AG09309 (cell line): ENCODE measurements at places on chromosomes 2 and 18.

GRCh38 chr2:45009303-45009927, at the start of gene SIX2:
Gene SIX2 (minus strand): TSS chr2:45009452. CDS start chr2:45009110, 342 bp downstream.
- peak; percentile 88 for DNase-seq

- DNase-seq, result no peak
These were observed 569.2 kb downstream of the ZEB2 start for GRCh38 chr2:143950704-143951103.

- DNase-seq, result no peak
These were observed 270.8 kb upstream of the NT5C1B start for GRCh38 chr2:18860179-18860578.

- DNase-seq, result no peak
These were observed 30.5 kb upstream of the PEX13 start for GRCh38 chr2:60987041-60987440.

- DNase-seq, result no peak
These were observed 407.9 kb downstream of the DCC start for GRCh38 chr18:52747869-52748268.

- DNase-seq, result peak; percentile 38
These were observed 114.0 kb downstream of the DSEL start for GRCh38 chr18:67402543-67402942.

- peak; percentile 63 for DNase-seq
These were observed 318.8 kb upstream of the THUMPD2 start for GRCh38 chr2:40097691-40098385.

- DNase-seq, result peak; percentile 91
These were observed 219.4 kb downstream of the MREG start for GRCh38 chr2:215793747-215794595.

GRCh38 chr2:197360744-197361156, 50.2 kb upstream of the ANKRD44 start:
- DNase-seq, result peak; percentile 74

- peak; percentile 73 for DNase-seq
These were observed 91.9 kb upstream of the FOSL2 start for GRCh38 chr2:28300485-28301341.

GRCh38 chr2:64426183-64426952, 27.6 kb upstream of the LGALSL start:
- DNase-seq, result no peak

GRCh38 chr2:24903161-24904103, 16.6 kb downstream of the ADCY3 start:
- DNase-seq, result no peak

- DNase-seq, result no peak
These were observed 100.2 kb downstream of the ATAD2B start for GRCh38 chr2:23826771-23827170.

- DNase-seq, result peak; percentile 46
These were observed 54.7 kb downstream of the SPRED2 start for GRCh38 chr2:65377556-65378192.

- DNase-seq, result no peak
These were observed 759.4 kb downstream of the ADCYAP1 start for GRCh38 chr18:1663879-1664705.

- no peak for DNase-seq
These were observed 204.4 kb upstream of the RASGRP3 start for GRCh38 chr2:33272001-33272400.

GRCh38 chr2:149042881-149043280, 4.4 kb downstream of the LYPD6B start:
- no peak for DNase-seq

DNA sequence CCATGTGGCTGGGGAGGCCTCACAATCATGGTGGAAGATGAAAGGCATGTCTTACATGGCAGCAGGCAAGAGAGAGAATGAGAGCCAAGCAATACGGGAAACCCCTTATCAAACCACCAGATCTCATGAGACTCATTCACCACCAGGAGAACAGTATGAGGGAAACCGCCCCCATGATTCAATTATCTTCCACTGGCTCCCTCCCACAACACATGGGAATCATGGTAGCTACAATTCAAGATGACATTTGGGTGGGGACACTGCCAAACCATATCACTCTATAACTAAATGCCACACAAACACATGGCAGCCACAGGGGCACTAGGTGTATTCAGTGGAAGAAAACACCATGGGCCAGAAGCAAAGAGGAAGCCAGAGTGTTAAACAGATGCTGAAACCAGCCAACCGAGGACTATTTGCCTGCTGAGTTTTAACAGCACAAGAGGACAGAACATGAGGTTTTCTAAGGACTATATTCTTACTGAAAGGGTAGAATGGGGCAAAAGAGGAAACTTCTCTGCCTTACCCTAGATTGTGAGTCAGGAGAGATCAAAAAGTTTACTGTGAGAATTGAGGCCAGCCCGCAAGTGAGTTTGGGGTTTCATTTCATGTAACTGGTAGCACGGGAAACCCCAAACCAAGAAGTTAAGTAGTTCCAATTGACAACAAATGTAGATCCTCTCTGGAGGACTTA, 49.2 kb downstream of the SIGLEC15 start:
- DNase-seq, result no peak

DNA sequence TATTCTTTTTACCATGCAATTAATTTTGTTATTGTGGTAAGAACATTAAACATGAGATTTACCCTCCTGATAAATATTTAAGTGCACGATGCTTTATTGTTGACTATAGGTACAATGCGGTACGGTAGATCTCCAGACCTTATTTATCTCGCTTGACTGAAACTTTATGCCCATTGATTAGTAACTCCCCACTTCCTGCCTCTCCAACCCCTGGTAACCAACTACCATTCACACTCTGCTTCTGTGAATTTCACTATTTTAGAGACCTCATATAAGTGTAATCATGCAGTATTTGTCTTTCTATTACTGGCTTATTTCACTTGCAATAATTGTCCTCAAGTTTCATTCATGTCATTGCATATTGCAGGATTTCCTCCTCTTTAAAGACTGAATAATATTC, 195.7 kb upstream of the ID2 start:
- no peak for DNase-seq

DNA sequence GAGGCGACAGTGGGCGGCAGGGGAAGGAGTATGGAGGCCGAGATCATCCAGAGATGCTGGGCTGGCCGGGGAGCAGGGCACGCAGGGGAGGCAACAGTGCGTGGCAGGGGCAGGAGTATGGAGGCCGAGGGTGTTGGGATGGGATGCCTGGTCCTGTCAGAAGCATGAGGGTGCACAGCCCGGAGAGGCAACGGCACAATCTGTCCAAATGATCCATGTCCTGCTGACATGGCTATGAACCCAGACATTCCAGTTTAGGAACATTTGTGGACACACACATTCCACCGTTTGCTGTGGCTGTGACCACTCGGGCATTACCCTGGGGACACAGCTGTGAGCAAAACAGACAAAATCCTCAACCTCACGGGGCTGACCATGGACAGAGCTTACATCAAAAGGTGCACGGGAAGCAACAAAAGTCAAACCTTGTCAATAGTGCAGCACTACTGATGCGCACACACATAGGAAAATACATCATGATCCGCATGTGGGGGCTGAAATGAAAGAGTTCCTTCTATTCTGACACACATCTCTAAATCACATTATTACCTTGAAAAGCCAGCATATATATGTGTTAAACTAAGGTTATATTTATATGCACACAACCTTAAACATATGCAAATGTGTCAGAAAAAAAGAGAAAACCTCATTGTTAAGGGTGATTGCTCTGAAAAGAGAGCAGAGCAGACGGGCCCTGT, 144.0 kb upstream of the GPC1 start:
- DNase-seq, result no peak

GRCh38 chr2:223532161-223532560, 70.0 kb downstream of the SCG2 start:
- no peak for DNase-seq

- peak; percentile 96 for DNase-seq
These were observed 290.7 kb upstream of the SLC14A2 start for GRCh38 chr18:45324495-45325113.

DNA sequence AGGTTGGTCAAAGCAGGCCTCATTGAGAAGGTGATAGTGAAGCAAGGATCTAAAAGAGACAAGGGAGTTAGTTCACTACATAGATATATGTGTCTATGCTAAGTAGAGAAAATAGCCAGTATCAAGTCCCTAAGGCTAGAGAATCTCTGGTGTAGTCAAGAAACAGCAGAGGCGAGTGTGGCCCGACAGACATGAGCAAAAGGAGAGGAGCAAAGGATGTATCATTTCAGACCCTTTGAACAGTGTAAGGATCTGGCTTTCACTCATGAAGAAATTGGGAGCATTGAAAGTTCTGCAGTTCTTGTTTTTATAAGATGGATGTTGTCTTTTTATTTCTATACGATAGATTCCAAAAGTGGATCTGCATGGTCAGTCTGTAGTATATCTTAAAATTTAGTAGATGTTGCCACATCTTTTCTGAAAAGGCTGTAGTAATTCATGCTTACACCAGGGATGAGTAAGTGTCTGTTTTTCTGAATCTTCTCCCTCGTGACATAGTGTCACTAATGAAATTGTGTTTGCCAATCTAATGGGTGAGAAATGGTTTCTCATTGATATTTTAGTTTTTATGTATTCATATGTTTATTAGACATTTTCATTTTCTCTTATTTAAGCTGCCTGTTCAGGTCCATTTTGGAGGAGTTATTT, 18.8 kb downstream of the SP100 start:
- no peak for DNase-seq

- DNase-seq, result no peak
These were observed 56.4 kb upstream of the OTOF start for GRCh38 chr2:26534098-26534864.

- DNase-seq, result no peak
These were observed 51.3 kb downstream of the TMEM247 start for GRCh38 chr2:46530639-46531038.

DNA sequence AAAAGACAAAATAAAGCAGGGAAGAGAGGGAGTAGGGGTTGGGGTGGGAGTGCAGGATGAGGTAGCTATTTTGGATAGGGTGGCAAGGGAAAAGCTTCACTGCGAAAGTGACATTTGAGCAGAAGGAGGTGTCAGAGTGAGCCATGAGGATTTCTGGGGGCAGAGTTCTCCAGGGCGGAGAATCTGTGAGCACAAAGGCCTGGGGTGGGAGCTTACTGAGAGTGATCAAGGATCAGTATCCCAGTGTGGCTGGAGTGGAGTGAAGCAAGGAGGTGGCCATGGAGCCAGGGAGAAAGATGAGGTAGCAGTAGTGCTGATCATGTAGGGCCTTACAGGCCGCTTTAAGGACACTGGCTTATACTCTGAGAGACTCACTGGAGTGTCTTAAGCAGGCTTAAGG, 210.9 kb upstream of the FOSL2 start:
- no peak for DNase-seq

GRCh38 chr2:33094303-33094702, 147.6 kb downstream of the LTBP1 start:
- no peak for DNase-seq

- DNase-seq, result peak; percentile 47
These were observed 54.3 kb downstream of the PKDCC start for GRCh38 chr2:42102024-42102590.

DNA sequence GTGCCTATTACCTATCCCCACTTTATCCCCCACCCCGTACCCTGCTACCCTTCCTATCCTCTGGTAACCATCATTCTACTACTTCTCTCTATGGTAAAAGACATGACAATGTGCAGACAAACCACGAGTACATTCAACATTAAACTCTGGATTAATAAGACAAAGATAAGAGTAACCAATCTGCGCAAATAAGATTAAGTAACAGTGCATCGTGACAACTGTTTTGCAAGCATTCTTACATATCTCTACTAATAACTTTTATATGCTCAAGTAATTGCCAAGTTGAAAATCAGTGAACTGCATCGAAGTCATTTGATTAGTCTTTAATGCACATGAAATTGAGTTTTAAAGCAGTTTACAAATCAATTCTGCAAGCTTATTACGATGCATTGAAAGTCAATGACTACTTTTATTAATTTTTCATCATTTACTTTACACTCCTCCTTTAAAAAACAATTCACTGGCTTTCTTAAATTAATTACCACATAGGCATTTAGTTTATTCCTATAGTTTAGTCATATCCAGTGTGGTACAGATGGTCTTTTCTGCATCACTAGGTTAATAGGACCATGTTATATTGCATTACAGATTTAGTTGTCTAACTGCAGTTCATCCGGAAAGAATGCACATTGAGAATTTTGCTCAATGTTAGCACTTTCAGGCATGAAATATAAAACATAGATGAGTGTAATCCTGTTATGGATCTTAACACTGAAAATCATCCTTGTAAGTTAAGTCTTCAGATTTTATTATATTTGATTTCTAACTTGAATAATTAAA, 178.1 kb downstream of the GCA start:
- DNase-seq, result no peak

DNA sequence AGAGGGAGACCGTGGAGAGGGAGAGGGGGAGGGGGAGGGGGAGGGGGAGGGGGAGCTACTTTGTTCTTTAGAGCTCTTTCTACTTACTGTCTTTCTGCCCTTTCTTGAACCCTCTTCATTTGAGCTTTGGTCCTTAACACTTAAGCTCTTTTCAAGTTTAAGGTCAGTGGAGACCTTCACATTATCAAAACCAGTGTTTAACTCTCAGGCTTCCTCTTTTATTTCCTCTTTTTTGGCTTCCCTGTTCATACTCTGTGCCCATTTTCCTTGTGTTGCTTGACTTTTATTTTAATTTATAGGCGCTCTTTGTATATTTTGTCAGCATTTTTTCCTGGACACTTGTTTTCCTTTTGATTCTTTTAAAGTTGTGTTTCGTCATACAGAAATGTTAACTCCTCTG, 37.1 kb downstream of the ACSL3 start:
- no peak for DNase-seq

DNA sequence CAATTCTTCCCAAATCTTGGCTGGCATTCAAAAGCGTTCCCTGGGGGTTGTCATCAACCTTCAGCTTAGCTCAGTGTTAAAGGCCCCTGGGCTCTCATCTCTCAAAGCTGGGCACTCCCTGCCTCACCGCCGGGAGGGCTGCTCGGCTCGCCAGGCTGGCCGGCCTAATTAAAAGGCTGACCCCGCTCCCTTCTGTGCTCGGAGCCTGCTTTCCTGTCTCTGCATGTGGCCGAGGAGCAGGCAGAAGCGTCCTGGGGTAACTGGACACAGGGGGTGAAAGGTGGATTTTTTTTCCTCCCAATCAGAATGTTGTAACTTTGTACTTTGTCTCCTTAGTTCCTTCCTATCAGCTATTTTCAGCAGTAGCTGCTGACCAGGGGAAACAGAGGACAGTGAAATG, 231.1 kb downstream of the GBX2 start:
- no peak for DNase-seq

- no peak for DNase-seq
These were observed 133.4 kb downstream of the STK39 start for GRCh38 chr2:168114040-168114439.

- DNase-seq, result no peak
These were observed 181.6 kb downstream of the BCL2 start for GRCh38 chr18:63137999-63138435.
